Activated B cell treated with CpG ODN at 0.5 μM for 24 hours (primary cell): ENCODE measurements at places on chromosomes 7 and 10. TPM values are rescaled to one million over a fixed set of nuclear protein-coding genes. Genes with fewer than 3 reads are reported as not detected.

- no peaks in the 10 kb centered on the region for H3K4me1 ChIP-seq
- no peak overlapping the region for H3K4me3 ChIP-seq
- no peak overlapping the region for H3K27ac ChIP-seq
Observed at GRCh38 chr10:68153473-68154210, 44.4 kb downstream of the MYPN start.

DNA sequence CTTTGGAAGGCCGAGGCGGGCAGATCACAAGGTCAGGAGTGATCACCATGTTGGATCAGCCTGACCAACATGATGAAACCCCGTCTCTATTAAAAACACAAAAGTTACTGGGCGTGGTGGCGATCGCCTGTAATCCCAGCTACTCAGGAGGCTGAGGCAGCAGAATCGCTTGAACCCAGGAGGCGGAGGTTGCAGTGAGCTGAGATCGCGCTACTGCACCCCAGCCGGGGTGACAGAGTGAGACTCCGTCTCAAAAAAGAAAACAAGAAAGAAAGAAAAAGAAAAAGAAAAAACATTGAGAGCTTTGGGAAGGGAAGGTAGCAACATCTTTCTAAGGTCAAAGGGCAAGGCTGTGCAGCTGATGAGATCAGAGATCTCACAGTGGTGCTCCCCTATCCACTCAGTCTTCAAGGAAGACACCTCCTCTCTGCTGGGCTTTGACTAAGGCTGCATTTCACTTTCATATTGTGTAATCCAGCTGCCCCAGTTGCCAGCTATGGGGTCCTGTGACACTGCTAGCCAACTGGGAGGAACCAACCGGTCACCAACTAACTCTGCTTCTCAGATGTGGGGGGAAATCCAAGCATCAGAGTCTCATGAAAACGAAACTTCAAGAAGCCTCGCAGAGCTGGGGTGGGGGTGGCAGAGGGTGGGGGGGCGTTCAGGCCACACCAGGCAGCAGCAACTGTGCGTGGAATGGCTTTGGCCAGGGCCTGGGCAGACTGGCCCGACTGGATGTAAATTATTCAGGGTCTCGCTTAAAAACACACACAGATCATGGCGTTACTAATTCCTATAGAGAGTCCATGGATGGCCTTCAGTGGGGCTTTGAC is 1.5 kb downstream of the IL15RA start:
- peaks cover 56% of the 10 kb centered on the region for H3K4me1 ChIP-seq
- H3K27ac ChIP-seq = peak overlapping the region; percentile 91
- DNase-seq = peak; percentile 25
- peak overlapping the region; percentile 96 for H3K4me3 ChIP-seq

DNA sequence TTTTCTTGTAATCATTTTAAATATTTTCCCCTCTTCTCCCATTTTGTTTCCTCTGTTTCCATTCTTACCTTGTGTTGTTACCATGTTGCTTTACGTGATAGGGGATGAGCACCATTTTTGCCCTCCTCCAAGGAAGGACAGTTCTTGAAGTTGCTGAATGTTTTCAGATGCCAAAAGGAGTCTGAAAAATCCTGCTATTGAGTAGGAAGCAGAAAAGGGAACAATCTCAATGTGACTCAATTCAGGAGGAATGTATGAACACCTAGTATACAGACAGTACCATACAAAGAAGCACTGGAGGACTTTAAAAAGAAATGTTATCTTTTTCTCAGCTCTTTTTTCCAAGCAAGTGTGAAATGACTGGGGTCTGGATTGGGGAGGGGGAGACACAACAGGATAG is 5.1 kb upstream of the NAMPT start:
- H3K4me1 ChIP-seq = peaks cover 11% of the 10 kb centered on the region
- no peak for DNase-seq
- H3K27ac ChIP-seq = no peak overlapping the region
- H3K4me3 ChIP-seq = no peak overlapping the region
- no peaks in the 10 kb centered on the region for H3K27me3 ChIP-seq

- DNase-seq = peak; percentile 74
- H3K27ac ChIP-seq = peak overlapping the region; percentile 94
- peaks cover 76% of the 10 kb centered on the region for H3K4me1 ChIP-seq
- no peaks in the 10 kb centered on the region for H3K27me3 ChIP-seq
Observed at GRCh38 chr10:30434273-30435072, 489 bp downstream of the MAP3K8 start.

DNA sequence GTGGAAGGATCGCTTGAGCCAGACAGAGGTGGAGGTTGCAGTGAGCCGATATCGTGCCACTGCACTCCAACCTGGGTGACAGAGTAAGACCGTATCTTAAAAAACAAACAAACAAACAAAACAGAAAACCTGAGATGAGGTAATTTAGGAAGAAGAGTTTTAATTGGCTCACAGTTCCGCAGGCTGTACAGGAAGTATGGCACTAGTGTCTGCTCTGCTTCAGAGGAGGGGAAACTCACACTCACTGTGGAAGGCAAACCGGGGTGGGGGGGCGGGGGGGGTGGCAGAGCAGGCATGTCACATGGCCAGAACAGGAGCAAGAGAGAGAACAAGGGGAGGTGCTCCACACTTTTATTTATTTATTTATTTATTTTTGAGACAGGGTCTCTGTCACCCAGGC is 5.1 kb downstream of the UBE2D4 start:
- no peak for DNase-seq
- H3K36me3 ChIP-seq = peaks cover 4% of the 10 kb centered on the region
- no peaks in the 10 kb centered on the region for H3K27me3 ChIP-seq
- no peak overlapping the region for H3K4me3 ChIP-seq

- H3K27ac ChIP-seq = no peak overlapping the region
- no peaks in the 10 kb centered on the region for H3K36me3 ChIP-seq
- DNase-seq = no peak
- H3K27me3 ChIP-seq = no peaks in the 10 kb centered on the region
Observed at GRCh38 chr7:110157631-110158362, 933.1 kb upstream of the LRRN3 start.

- peaks cover 9% of the 10 kb centered on the region for H3K4me1 ChIP-seq
- H3K27ac ChIP-seq = no peak overlapping the region
- DNase-seq = no peak
- peaks cover 17% of the 10 kb centered on the region for H3K36me3 ChIP-seq
- no peak overlapping the region for H3K4me3 ChIP-seq
Observed at GRCh38 chr7:1952781-1953180, 280.0 kb downstream of the MAD1L1 start.

DNA sequence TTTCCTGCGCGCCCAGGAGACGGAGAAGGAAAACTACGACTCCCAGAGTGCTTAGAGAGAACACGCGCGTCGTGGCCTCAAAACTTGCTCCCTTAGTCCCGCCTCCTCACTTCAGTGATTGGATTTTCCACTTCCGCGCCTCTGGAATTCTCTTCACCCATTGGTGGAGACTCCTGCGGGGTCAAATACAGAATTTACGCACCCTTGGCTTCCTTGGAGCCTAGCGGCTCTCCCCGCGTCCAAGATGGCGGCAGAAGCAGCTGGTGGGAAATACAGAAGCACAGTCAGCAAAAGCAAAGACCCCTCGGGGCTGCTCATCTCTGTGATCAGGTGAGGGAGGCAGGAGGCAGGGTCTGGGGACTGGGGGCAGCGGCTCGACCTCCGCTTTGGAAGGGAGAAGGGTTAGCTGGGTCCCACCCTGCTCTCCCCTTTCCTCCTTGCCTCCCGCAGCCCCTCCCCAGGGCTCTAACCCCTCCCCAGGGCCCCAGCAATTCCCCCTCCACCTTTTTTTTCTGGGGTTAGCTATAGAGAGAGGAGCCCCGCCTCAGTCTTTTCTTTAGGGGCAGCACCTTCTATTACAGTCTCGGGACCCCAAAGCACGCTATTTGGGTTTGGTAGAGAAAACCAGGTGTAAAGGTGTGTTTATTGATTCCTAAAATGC is at the start of gene EXOC4:
TSS of gene EXOC4 (plus strand) at position 221 of the 661 bp plus-strand sequence.
- peak; percentile 67 for DNase-seq
- H3K4me3 ChIP-seq = peak within 1 kb of the TSS; percentile 95
- H3K27me3 ChIP-seq = no peaks in the 10 kb centered on the region

DNA sequence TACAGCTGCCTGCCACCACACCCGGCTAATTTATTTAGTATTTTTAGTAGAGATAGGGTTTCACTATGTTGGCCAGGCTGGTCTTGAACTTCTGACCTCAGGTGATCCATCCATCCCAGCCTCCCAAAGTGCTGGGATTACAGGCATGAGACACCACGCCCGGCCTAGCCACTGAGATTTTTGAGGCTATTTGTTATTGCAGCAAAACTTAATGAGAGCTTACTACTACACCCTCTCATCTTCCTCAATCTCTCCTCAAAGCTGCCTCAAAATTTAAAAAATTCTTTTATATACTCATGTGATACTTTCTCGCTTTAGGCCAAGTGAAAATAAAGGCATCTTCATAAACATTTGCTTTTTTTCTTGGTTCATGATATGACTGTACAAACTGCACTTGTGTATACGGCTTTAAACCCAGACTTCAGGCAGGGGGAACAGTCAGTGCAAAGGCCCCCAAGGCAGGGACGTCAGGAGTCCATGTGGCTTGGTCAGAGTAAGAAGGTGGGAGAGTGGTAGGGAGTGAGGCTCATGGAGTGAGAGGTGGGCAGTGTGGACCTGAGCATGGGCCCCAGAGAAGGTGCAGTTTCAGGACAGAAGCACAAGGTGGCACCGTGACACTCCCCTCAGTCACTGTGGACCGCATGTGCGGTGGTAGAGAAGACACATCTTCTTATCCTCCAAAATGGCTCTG is 55.5 kb downstream of the SYPL1 start:
- peaks cover 65% of the 10 kb centered on the region for H3K4me1 ChIP-seq
- peak; percentile 55 for DNase-seq
- no peaks in the 10 kb centered on the region for H3K27me3 ChIP-seq
- H3K27ac ChIP-seq = peak overlapping the region; percentile 99

The MCM10 gene
- 3.7 and 4.6 TPM in 2 replicates for total RNA-seq

DNA sequence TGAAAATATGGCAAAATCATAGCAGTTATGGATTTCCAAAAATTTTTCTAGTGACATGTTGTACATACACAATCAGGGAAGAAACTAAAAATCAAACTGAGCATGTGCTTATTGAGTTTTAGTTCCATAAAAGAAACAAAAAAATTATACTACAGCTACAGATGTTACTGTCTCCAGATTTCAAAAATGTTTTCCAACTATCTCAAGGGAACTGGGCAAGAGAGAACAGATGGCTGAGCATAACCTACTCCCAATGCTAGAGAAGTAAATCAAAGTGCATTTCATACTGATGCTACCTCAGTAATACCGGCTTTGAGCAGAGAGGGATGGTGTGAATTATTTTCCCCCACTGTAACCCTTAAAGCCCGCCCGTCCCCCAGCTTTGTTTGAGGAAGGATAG is 40.7 kb upstream of the KMT2C start:
- no peaks in the 10 kb centered on the region for H3K4me1 ChIP-seq
- no peaks in the 10 kb centered on the region for H3K27me3 ChIP-seq
- DNase-seq = no peak
- H3K36me3 ChIP-seq = peaks cover 2% of the 10 kb centered on the region

DNA sequence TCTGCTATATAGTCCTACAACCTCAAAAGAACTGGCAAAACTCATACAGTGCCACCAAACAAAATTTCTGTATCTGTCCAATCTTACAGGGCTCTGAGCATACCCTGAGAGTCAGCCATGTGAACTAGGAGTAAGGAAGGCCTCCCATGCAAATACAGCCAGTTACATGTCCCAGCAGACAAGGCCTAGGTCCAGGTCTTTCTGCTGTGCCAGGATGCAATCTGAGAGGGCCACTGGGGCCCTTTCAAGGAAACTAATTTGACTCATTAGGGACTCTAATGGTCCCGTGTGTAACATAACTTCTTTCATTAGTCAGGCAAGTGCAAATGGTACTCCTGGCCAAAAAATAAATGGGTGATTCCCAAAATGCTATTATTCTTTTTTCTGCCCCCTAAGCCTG is 17.9 kb upstream of the HIBADH start:
- DNase-seq = no peak
- no peak overlapping the region for H3K4me3 ChIP-seq
- H3K36me3 ChIP-seq = no peaks in the 10 kb centered on the region
- H3K27me3 ChIP-seq = no peaks in the 10 kb centered on the region
- H3K4me1 ChIP-seq = no peaks in the 10 kb centered on the region

GRCh38 chr10:29862923-29863614 is 196.3 kb downstream of the JCAD start:
- H3K4me1 ChIP-seq = no peaks in the 10 kb centered on the region
- no peak for DNase-seq
- no peak overlapping the region for H3K4me3 ChIP-seq
- H3K36me3 ChIP-seq = no peaks in the 10 kb centered on the region
- H3K27ac ChIP-seq = no peak overlapping the region
- H3K27me3 ChIP-seq = peaks cover 5% of the 10 kb centered on the region

The ZNF727 gene
- 0.53 and 0.95 TPM in 2 replicates for total RNA-seq

GRCh38 chr7:11831736-11832495 is at the start of gene THSD7A:
TSS of gene THSD7A (minus strand) at chr7:11832198. CDS start at chr7:11831946, 252 bp downstream.
- DNase-seq = no peak
- no peak within 1 kb of the TSS for H3K27ac ChIP-seq
- H3K4me3 ChIP-seq = no peak within 1 kb of the TSS

The SKIDA1 gene
- total RNA-seq = 0.60 TPM in 1 of 2 replicates, not detected in the other
